ENCODE measurements at places on chromosomes 12 and 14.

DNA sequence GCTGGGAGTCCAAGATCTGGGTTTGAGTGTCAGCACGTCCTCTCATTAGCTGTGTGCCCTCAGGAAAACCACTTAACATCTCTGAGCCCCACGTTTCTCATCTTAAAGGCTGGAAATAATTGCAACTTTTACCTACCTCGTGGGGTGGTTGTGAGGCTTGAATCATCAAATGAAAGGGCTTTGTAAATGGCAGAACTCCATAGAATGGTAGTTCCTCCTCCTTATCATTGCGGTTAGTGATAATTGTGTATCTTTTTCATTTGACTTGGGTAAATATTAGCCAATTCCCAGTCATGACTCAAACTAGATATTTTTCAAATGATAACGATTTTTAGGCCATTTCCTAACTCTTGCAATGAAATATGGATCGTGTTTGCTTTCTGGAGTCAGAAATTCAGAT lies 205.5 kb downstream of the CHST11 start:
- DNase-seq, result no peak

DNA sequence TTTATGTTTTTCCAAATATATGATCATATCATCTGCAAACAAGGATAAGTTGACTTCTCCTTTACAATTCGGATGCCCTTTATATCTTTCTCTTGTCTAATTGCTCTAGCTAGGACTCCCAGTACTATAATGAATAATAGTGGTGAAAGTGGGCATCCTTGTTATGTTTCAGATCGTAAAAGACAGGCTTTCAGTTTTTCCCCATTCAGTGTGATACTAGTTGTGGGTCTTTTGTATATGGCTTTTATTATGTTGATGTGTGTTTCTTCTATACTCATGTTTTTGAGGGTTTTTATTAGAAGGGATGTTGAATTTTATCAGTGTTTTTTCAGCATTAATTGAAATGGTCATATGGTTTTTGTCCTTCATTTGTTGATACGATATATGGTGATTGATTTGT lies 97.3 kb downstream of the FUT8 start:
- no peak for DNase-seq

GRCh38 chr14:63611078-63611477 lies 30.6 kb downstream of the WDR89 start:
- no peak for DNase-seq

DNA sequence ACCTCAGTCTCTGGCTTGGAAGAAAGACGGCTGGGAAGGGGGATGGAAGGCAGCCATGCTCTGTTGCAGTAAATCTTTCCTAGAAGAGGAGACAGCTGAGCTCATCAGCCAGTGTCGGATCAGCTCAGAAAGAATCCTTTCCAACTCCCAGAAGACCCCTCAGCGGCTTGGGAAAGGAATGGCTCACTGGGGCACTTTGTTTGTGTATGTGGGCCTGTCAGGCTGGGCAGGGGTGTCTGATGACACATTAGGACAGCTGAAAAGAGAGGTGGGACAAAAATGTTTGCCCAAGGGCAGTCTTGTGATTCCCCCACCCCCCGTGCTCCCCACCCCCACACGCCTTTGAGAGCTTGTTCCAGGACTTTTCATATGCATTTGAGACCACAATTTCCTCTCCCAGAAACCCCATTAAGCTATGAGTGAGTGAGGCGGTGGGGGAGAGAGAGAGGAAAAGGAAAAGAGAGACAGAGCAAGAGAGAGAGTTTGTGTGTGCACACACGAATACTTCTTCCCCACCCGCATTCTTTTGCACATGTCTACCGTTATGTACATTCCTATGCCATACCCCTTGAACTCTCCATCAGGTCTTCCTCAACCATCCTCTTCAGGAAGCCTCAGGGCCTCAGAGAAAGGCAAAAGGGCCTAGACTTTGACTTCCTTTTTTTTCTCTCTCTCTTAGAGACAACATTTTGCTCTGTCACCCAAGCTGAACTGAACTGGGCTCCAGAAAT lies 198.9 kb downstream of the ZFP36L1 start:
- DNase-seq, result no peak

DNA sequence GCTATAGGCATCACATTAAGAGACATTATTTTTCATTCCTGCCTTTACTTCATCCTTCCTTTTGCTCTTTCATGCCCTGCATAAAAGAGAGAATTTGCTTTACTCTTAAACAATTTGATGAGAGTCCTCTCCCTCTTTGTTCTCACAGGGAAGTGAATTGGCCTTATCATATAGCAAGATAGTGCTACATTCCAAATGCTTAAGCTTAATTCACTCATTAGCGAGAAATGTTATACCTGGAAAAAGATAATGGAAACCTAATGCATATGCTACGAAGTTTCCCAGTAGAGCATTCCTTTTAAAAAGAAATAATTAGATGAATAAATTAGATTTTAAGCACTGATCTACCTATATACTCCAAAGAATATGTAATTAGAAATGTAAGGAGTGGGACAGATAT lies 798.8 kb downstream of the C12orf50 start:
- no peak for DNase-seq

DNA sequence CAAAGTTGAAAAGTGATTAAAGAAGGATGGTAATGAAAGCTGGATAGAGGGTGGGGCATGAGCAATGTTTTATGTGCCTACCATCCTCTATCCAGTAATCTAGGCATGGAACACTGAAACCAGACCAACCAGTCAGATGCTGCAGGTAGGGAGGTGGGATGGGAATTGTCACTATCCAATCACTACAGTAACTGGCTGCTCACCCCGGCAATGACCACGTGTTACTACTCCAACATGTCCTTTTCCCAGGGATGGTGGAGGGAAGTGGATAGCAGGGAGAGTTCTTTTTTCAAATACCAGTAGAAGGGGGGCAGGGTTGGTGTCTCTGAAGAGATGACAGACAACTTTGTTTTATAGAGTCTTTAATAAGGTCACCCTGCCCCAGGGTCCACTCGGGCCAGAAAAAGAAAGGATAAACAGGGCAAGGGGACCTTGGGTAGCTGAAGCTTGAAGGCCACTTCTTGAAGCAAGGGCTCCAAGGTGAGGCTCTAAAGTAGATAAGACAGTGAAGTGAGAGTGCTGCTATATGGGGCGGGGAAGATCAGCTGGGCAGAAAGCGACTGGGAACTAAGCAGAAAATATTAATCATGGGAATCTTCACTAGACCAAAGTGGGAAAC lies 14.7 kb upstream of the CDH24 start:
- DNase-seq, result no peak

- DNase-seq, result no peak
These were observed 65.1 kb upstream of the ST8SIA1 start for GRCh38 chr12:22399464-22400180.

GRCh38 chr14:51880835-51881580 lies 20.6 kb downstream of the GNG2 start:
- no peak for DNase-seq

- no peak for DNase-seq
These were observed 75.9 kb downstream of the LIN7A start for GRCh38 chr12:80861641-80862378.

- no peak for DNase-seq
These were observed 185.1 kb upstream of the CDKN3 start for GRCh38 chr14:54211551-54212308.

GRCh38 chr12:3231399-3231876 lies 154.3 kb downstream of the TSPAN9 start:
- DNase-seq, result no peak

GRCh38 chr12:116955382-116956021 lies 44.8 kb downstream of the FBXW8 start:
- DNase-seq, result no peak

All from progenitor cell of endocrine pancreas (in vitro differentiated cells).